H9 (cell line): ENCODE measurements at places on chromosomes 2 and 18.
A peak's percentile ranks its signal among the peaks of the same experiment; 100 is the strongest.

DNA sequence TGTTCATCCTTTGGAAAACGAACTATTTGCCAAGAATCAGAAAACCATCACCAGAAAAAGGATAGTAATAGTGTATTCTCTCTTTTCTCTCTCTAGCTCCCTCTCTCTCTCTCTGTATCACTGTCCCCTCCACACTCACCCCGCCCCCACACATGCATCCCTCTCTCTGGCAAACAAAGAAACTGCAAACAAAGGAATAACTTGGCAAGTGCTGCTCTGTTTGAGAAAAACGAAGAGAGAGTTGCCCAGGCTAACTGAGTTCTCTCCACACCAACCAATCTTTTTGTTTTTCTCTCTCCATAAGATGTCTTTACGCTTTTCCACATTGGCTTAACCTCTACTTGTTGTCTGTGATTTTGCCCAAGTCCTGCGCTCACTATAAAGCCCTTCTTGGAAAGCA is 316.2 kb downstream of the EPHA4 start:
- peak; percentile 56 for DNase-seq

DNA sequence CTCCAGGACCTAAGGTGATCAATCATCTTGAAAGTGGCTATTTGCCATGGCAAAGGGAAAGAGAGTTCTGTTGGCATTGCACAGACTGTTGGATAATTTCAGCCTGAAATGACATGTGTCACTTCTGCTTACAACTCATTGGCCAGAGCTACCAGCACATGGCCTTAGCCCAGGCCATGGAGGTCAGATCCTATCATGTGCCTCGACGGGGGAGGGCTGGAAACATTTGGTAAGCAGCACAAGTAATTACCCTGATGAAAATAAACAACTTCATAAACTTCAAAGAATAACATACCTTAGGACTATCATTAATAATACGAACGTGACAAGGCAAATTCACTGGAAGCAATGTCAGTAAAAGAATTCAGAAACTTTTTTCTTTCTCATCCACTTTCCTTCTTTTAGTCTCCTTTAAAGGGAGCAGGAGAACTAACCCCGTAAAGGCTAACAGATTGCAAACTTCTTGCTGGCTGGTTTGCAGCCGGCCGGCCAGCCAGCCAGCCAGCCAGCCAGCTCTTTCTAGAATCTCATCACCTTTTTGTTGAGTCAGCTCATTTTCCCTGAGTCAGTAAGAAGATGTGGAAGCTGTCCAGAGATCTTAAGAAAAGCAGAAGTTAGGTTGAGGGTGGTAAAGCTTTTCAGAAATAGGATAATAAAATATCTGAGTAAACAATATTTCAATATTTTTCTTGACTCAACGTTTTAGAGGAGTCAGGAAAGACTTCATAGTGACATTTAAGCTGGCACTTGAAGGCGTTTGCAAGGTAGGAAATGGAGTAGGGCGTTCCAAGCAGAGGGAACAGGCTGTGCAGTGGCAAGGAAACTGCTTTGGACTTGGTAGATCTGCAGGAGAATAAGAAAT is 31.9 kb downstream of the CNRIP1 start:
- no peak for DNase-seq

GRCh38 chr2:109613081-109613921 is 465 bp downstream of the SEPTIN10 start:
- peak; percentile 39 for DNase-seq

DNA sequence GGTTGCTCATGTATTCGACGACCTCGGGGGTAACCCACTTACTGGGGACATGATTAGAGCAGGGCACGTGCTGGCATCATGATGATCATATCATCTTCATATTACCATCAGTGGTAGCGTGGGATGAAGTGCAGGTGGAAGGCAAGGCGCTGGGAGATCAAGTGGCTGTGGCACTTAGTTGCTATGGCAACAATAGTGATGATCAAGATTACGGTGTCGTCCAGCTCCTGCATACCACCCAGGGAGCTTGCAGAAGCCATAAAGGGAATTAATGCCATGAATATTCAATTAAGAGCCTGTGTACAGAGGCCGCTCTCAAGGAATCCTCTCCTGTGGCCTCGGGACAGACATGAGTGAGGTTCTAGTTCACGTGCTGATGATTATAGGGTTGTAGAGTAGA is 237.2 kb upstream of the COPS8 start:
- DNase-seq = no peak

GRCh38 chr2:105641389-105641811 is 103.3 kb upstream of the NCK2 start:
- DNase-seq = no peak

- no peak for DNase-seq
These were observed 63.8 kb upstream of the MSH6 start for GRCh38 chr2:47719099-47719498.

GRCh38 chr18:13487237-13487636 is 239.1 kb downstream of the FAM210A start:
- DNase-seq = no peak

GRCh38 chr2:64565949-64566710 is 42.0 kb downstream of the AFTPH start:
- DNase-seq = no peak

GRCh38 chr2:133886735-133887675 is 318.7 kb upstream of the NCKAP5 start:
- peak; percentile 78 for DNase-seq

GRCh38 chr2:74096052-74096451 is 51.7 kb downstream of the BOLA3 start:
- peak; percentile 4 for DNase-seq

DNA sequence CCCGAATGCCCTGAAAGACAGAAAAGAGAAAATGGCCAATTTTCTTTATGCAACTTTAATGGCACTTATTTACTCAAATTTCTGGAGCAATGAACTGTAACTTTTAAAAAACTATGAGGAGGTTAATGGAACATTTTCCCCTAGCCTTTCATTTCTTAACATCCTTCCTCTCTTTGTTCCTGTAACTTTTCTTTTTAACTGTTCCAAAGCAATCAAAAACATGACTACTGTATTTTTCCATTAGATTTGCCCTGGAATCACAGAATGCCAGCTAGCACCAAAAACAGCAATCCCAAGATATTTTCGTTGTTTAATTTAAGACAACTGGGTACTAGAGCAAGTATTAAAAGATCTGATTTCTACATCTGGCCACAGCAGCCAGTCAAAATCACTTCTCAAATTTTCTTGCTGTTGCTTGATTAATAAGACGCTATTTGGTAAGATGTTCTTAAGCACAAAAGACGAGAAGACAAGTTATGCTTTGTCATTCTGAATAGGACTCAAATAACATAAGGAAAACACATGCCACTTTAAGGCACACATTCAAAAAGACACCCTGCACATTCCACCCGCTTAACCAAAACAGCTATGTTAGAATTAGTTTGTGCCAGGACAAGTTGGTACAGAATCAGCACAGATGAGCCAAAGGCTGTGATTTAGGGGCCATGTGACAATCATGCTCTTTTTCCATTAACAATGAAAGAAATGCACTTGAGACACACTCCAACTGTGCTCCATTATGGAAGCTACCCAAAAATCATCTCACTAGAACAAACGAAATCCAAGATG is 3.6 kb downstream of the STARD7 start:
- no peak for DNase-seq

- no peak for DNase-seq
These were observed 156.1 kb downstream of the MGAT5 start for GRCh38 chr2:134410006-134410405.

DNA sequence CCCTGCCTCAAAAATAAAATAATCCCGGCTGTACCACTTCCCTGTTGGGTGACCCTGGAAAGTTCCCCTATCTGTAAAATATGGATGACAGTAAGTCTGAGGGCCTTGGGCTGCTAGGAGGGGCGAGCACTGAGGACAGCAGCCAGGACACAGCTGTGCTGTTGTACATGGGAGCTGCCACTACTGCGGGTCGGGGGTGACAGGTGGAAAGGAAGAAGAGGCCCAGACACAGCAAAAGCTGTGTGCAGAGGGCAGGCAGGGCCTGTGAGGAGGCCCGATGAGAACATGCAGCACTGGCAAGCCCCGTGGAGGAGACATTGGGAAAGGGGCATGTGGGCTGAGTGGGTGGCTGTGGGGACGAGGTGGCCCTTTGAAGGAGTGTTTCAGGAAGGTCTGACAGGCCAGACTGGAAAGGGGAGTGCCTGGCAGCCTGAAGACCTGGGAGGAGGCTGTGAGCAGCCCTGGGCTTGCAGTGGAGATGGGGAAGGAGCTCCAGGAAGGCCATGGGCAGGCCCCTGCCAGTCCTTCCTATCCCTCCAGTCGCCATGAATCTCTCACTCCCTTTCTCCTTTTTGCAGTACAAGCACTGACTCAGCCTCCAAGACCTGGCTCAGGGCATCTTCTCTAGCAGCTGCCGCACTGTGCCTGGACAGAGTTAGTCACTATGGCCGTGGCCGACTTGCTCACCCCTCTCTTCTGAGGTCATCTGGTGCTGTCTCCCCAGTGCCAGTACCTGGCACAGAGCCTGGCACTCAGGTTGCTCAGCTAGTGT is 28.9 kb upstream of the SEMA4C start:
- DNase-seq = no peak

- DNase-seq = no peak
These were observed 70.0 kb downstream of the SCG2 start for GRCh38 chr2:223532161-223532560.

- no peak for DNase-seq
These were observed 324.1 kb downstream of the LPIN1 start for GRCh38 chr2:12070581-12070980.

DNA sequence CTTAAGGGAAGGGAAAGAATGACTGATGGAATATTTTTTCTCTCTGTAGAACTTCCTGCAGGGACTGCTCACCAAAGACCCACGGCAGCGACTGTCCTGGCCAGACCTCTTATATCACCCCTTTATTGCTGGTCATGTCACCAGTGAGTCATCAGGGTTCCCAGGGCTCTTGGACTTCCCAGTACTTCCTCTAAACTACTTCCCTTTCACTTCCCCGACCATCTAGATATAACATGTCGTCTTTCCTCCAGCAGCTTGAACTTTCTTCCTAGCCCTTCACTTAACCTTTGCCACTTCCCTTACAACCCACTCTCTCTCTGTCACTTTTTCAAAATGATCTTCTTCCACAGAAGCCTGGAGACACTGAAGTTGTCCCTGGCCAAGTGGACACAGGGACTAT is 7.2 kb downstream of the STK36 start:
- DNase-seq = no peak

- DNase-seq = peak; percentile 29
These were observed 651 bp downstream of the STK17B start for GRCh38 chr2:196170606-196171247.

DNA sequence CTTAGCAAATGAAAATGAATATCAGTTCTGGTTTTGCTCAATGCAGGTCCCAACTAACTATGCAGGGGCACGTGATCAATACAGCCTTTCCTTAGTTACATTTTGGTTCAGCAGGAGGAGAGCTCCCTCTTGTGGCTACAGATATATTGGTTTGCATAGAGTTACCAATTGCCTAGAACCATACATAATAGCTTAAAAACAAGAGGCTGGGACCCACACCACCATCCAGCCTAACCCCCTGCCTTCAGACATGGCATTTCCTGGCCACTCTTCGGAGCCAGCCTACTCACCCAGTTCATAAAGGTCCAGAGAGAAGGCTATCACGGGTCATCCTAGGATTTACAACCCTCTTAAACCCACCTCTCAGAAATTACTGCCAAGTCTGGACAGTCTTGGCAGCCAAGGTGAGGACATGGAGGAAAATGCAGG is 10.5 kb downstream of the CCDC93 start:
- peak; percentile 60 for DNase-seq

GRCh38 chr2:203175371-203175770 is 63.4 kb upstream of the CYP20A1 start:
- DNase-seq = no peak

DNA sequence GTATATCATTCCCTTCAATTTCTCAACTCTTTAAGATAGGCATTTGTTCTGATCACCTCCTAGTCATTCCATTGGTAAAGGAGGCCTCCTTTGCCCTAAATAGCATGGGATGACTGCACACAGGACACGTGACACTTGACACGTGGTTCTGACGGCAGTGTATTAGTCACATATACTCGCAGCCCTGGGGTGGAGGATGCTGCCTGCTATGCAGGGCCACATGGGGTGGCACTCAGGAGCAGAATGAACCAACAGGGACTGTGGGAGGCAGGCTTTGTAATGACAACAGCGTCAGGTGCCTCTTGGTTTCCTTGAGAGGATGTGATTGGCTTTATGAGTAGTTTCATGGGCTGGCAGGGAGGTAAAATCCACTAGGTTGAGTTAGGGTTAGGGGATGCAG is 9.3 kb upstream of the KCNS3 start:
- DNase-seq = no peak

GRCh38 chr18:46252759-46253158 is 148.6 kb downstream of the HAUS1 start:
- DNase-seq = no peak

DNA sequence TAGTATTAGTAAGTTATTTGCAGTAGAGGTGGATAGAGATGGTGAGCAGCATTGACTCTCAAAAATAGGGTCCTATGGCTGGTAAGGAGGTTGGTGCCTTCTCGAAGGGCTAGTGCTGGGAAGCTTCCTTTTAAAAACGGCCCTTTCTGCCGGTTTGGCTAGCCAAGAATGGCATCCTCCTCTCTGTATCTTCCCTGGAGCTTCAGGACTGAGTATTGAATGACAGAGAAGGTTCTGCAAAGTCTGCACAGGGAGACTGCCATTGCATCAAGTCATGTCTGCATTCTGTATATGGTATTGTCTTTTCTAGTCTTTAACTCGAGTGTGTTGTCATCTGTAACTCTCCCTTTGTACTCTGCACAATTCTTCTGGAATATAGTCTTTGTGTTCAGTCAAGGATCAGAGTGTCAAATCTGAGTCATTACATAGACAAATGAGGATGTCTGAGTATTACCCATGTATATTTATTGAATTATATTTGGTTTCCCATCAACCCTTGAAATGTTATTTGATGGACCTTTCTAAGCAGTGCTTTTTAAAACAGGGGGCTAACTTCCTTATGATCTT is 1.1 kb downstream of the LDLRAD4 start:
- DNase-seq = no peak

GRCh38 chr2:207879536-207879935 is 109.8 kb upstream of the FZD5 start:
- DNase-seq = no peak

- peak; percentile 58 for DNase-seq
These were observed 239.1 kb downstream of the KCNS3 start for GRCh38 chr2:18117592-18117991.

DNA sequence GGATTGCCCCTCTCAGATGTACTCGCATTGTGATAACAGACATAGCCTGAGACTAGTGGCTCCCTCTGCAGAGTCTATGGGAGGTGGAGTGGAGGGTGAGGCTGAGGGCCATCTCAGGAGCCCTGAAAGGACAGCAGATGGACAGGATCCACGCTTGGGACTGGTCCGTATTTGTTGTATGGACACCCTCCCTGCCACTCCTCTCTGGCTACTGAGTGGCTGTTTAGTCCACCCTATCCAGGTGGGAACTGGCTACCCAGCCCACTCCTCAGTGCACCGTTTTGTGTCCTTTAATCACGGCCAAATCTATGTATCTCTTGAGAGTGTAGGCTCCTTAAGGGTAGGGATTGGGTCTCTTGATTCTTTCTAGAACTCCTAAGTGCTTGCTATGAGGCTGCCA is 4.5 kb upstream of the GLI2 start:
- DNase-seq = peak; percentile 17

DNA sequence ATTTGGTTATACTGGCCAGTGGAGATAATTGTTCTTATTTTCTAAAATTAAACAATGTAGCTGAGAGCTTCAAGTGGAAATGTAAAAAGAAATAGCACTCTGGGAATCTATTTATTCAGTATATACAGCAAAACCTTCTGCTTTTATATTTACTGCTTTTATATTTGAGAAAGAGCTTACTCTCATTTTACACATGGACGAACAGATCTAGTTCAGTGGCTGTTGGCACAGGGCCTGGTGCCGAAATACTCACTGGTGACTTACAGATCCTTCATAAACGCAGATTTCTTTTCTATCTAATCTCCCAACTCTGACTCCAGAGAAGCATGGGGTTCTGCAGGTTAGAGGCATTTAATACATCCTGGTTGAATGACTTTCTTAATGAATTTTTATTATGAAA is 266.2 kb downstream of the ASXL3 start:
- no peak for DNase-seq
